Activated CD4-positive, alpha-beta memory T cell treated with anti-CD3 and anti-CD28 coated beads, Interleukin-2, amount 10 ng/mL, durations not matched to agents 7 days and 5 days (primary cell): ENCODE measurements at places on chromosomes 5 and 9.

- no peak for DNase-seq
These were observed 15.5 kb upstream of the DAPK1 start for GRCh38 chr9:87481890-87482855.

GRCh38 chr9:100700689-100701318 is 122.9 kb downstream of the CAVIN4 start:
- DNase-seq, result no peak

- DNase-seq, result no peak
These were observed 51.0 kb upstream of the IFNK start for GRCh38 chr9:27473111-27473529.

DNA sequence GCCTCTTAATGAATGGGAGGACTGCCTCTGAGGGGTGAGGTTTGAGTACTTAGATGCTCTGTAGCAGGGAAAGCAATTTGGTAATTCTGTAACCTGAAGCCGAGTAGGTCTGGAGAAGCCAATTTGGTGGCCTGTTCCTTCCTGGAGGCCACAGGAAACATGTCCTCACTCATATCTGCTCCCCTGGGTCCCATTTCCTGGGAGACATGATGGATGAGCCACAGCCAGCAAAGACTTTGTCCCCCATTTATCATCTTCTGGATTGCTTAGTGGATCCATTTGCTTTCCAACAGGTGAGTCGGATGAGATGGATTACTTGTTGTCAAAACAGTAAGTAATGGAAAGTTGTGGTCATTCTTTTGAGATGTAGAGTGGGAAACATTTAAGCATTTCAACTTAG is 99.8 kb upstream of the KLF9 start:
- no peak for DNase-seq

DNA sequence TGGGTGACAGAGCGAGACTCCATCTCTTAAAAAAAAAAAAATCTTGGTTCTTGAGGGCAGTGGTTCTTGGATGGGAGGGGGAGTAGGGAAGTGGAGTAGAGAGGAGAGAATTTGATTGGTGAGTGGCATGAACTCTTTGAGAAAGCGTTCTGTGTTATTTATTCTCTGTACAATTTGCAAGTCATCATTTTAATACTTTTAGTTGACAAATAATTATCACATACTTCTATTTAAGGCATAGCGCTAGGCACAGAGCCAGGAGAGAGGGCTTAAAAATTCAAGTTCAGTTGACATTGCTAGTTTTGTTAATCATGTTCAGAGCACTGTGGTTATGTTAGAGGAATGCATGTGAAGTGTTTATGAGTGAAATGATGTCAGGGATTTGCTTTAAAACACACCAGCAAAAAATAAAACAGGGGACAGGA is 24.6 kb downstream of the HSDL2 start:
- no peak for DNase-seq

DNA sequence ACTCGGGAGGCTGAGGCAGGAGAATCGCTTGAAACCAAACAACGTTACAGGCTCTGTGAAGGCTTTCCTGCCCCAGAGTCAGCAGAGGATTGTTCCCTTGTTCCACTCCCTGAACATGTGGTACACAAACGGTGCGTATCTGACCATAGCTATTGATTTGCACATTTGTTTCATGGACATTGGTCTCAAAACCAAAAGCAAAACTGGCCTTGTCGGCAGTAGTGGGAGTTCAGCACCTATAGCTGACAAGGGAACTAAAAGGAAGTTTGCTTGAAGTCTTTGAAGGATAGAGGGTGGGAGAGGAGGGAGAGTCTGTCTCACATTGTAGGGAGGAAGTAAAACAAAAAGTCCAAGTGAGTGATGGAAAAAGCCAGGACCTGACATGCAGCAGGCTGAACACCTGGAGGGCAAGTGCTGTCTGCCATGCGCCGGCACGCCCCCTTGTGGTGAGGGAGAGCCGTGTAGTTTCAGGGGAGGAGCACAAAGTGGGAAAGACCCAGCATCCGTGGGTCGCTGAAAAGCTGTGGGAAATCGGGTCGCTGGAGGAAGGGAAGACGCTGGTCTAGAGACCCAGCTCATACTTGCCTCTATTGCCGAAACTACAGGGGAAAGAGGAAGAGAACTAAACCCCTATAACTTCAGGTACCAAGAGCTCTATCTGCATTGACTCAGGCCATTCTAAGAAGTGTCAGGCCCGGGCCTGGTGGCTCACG is 58.0 kb downstream of the RAD23B start:
- DNase-seq, result peak; percentile 81

- DNase-seq, result no peak
These were observed 23.7 kb upstream of the MINAR2 start for GRCh38 chr5:129724222-129724621.

DNA sequence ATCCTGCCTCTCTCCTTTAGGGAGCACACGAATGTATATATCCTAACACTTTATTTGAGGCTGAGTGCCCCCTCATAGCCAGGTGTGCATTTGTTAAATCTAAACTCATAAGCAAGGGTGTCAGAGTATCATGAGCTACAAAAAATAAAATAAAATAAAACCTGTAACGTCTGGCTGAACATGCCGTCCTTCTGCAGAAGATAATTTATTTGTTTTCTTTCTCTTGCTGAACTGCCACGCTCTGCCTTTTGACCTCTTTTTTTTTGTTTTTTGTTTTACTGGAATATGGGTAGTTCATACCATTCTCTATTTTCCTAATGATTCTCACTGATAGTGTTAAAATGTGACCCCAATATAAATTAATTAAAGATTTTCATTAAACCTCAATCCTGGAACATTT is 117.7 kb upstream of the MPDZ start:
- DNase-seq, result no peak

DNA sequence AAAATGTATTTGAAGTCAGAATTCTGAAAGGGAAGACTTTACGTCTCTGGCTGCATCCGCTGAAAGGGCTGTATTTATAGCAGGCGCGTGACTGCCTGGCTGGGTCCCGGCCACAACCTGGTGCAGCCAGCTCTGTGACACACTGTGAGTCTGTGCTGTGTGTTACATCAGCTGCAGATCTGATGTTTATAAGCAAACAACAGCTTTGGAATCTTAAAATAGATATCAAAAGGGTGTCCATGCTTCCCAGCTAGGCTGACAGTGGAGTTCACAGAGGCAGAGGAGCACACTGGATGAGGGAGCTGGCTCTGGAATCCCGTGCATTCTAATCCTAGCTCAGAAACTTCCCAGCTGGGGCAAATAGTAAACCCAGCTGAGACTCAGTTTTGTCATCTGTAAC is 433.4 kb upstream of the BRINP1 start:
- DNase-seq, result no peak

DNA sequence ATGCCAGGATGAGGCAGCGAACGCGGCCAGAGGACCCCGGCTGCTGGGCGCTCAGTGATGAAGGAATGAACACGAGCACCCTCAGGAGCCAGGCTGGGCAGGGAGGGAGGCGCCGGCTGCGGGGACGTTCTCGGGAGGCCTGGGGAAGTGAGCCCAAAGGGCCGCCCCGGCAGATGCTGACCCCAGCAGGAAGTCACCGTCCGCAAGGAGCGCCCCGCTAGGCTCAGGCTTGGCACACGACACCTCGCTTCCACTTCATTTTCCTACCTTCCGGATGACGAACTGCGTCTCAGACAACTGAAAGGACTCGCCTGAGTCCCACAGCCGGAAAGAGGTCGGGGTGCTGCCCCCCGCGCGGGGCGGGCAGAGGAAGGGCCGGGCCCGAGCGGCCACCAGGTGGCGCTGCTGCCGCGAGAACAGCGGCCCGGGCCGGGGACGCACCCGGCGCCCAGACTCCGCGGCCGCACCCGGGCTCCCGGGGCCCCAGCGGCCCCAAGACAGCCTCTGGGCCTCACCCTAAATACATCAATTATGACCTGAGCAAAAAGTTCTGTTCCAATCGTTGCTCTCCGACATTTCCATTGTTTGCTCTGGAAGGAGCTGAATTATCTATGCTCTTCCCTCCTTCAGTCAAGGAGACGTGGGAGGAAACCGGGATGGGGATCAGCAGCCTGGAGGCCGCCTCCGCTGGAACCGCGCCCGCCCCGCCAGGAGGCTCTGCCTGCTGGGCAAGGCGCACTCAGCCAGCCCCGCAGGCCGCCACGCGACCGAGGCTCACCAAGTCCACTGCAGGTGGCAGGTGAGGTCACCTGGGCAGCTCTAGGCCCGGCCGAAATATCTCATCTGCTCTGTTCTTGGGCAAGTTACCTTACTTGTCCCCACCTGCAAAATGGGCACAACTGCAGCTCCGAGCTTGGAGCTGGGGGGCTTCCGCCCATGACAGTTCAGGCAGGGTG is 107.0 kb downstream of the ZNF354C start:
- peak; percentile 46 for DNase-seq

GRCh38 chr9:79800578-79800977 is 228.8 kb downstream of the TLE4 start:
- DNase-seq, result no peak

DNA sequence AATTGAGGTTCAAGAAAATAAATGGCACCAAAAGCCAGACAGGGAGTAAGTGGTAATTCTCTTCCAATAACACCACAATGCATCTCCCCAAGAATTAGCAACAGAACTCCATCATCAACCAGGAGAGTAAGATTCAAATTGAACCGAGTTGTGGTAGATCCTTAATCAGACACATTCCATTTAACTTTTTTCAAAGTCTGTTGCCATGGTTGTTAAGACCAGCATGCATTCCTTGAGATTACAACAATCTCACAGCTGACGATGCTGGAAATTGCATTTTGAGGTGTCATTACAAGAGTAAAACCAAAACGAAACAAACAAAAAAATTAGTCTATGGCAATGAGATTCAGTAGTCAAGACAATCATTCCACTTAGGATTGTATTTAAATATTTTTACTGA is 78.9 kb upstream of the ZNF462 start:
- DNase-seq, result no peak

DNA sequence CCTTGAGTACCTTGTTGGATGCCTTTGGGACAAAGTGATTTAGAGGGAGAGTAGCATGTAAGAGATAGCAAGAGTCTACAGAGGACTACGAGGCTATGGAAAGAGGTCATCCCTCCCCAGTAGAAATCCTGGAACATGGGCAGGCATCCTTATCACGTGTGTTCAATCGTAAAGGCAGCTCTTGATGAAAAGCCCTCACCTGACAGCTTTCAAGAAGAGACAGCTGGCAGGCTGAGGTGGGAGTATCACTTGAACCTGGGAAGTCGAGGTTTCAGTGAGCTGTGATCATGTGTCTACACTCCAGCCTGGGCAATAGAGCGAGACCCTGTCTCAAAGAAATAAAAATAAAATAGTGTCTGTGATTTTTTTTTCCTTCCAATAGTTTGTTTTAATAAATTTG is 112.6 kb downstream of the PCSK5 start:
- DNase-seq, result no peak

- no peak for DNase-seq
These were observed 100.4 kb upstream of the SAP30L start for GRCh38 chr5:154345255-154345952.

DNA sequence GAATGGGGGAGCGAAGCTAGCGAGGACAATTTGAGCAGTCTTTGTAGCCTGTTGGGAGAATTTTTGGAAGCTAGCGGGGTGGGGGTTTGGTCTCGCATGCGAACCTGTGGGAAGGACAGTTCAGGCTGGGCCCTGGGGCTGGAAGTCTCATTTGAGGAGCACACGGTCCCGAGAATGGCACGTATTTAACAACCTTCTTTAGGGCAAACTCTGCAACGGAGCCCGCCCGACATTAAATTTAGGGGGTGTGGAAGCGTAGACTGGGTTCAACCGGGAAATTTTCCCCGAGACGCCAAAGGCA is 35.2 kb upstream of the NFIB start:
- no peak for DNase-seq

- no peak for DNase-seq
These were observed 401.9 kb upstream of the IRX2 start for GRCh38 chr5:3153226-3153858.

- DNase-seq, result no peak
These were observed 5.5 kb downstream of the FOXB2 start for GRCh38 chr9:77024776-77025545.

- DNase-seq, result no peak
These were observed 40.9 kb downstream of the VLDLR start for GRCh38 chr9:2662496-2662895.

DNA sequence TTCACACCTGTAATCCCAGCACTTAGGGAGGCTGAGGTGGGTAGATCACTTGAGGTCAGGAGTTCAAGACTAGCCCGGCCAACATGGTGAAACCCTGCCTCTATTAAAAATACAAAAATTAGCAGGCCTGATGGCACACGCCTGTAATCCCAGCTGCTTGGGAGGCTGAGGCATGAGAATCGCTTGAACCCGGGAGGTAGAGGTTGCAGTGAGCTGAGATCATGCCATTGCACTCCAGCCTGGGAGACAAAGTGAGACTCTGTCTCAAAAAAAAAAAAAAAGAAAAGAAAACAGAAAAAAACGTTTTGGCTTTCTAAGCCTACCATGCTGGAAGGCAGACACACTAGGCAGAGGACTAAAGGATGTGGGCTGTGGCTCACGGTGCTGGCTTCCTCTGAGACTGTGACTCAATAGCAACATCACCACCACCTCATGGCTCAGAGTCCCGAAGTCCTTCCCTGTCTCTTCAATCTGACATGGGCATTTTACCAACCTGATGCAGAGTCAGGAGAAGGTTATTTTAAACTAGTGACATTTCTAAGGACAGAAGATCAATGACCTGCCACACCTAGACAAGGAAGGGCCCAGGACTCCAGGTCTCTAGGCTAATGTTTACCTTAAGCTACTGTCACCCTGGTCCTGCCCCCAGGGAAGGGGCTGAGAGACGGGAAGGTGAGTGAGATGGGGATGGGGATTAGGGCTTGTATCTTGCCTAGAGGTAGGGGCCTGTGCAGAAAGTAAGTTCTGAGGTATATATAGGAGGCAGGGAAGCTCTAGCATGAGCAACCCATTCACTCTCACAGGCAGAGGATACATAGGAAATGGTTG is 3.7 kb downstream of the ECSCR start:
- peak; percentile 90 for DNase-seq

DNA sequence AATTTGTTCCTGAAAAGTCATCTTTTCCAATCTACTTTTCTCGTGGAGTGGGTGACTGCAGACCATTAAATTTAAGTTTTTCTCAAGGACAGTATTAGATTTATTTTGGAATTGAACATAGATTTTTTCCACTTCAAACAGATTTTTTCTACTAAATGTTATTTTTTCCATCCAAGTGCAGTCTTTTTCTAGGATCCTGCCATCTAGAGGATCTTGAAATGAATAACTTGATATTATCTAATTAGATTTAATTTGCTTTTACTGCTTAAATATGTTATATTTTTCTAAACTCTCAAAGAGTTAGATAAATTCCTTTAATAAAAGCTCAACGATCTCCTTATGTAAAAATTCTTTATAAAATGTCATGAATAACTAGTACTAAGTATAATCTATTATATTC is 136.9 kb upstream of the PRR16 start:
- DNase-seq, result no peak
